ENCODE measurements at places on chromosomes 4 and X. TPM values are rescaled to one million over a fixed set of nuclear protein-coding genes. Genes with fewer than 3 reads are reported as not detected.

- DNase-seq = no peak
Observed at GRCh38 chr4:89029591-89029990, 27.4 kb downstream of the FAM13A start.

The FAM184B gene
- total RNA-seq = 0.54 TPM

The TLR6 gene
- 3.1 TPM for total RNA-seq

- peak; percentile 80 for DNase-seq
Observed at GRCh38 chrX:17584248-17584681, 153.0 kb upstream of the SCML1 start.

The MMRN1 gene
- 0.17 TPM for total RNA-seq

GRCh38 chr4:42816880-42817400 lies 75.6 kb upstream of the GRXCR1 start:
- DNase-seq = no peak

GRCh38 chr4:99321241-99322191 lies at the start of gene ADH1B:
ADH1B (minus strand) TSS chr4:99321401; CDS start chr4:99321331, 70 bp downstream.
- DNase-seq = no peak

DNA sequence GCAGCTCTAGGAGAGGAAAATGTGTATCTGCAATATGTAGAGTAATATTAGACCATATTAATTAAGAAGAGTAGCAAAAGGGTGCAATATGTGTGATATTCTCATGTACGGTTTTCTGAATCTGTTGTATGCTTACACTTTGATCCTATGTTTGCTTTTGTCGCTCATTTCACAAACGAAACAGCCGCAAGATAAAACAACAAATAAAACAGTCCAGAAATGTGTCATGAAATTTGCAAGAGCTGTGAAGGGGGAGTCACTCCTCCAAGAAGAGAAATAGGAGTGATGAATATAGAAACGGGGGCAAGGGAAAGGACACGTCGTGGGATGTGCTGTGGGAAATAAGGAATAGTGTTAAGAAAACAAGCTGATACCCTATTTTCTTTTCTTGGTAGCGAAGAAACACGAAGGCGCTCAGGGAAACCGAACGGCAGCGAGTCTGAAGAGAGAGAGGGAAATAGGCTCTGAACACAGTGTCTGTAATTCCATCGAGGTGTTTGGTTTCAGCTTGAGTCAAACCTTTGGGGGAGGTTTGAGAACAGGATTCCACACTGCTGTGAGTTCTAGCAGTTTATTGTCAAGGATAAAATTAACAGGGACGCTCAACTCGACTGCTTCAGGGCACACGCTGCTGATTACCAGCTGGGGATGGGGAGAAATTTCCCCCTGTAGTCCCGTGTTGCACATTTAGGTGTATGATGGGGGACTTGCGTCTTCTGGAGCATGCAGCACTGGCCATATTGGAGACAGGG lies 595.6 kb upstream of the TENM3 start:
- DNase-seq = no peak

The ENAM gene
- total RNA-seq = 0.11 TPM

GRCh38 chrX:48761674-48762471 lies at the start of gene GLOD5:
GLOD5 (plus strand) TSS chrX:48761747; CDS start chrX:48761791, 44 bp downstream.
- no peak for DNase-seq

- no peak for DNase-seq
Observed at GRCh38 chrX:13852001-13852695, 35.3 kb upstream of the GPM6B start.

- no peak for DNase-seq
Observed at GRCh38 chr4:960140-960635, 13.2 kb downstream of the DGKQ start.

- DNase-seq = no peak
Observed at GRCh38 chr4:22192084-22192511, 243.5 kb upstream of the KCNIP4 start.

GRCh38 chr4:79850626-79851025 lies 222.4 kb downstream of the ANTXR2 start:
- DNase-seq = no peak

DNA sequence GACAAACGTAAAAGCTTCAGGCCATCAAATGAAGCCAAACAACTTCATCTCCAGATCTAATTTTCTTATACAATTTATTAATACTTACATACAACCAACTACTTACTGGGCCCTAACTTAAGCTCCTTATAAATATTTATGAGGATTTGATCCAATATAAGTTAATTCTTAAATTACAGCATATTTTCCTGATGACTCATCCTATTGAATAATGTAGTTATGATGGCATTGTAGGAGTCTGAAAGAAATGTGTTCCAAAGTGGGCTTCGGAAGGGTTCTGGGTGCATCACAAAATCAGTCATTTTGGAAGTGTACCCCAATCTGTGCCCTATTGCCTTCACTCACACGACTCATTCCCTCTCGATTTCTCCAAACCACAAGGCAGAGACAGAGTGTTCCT lies 455.1 kb upstream of the CTSO start:
- no peak for DNase-seq

GRCh38 chr4:23958749-23959148 lies 68.9 kb upstream of the PPARGC1A start:
- no peak for DNase-seq

DNA sequence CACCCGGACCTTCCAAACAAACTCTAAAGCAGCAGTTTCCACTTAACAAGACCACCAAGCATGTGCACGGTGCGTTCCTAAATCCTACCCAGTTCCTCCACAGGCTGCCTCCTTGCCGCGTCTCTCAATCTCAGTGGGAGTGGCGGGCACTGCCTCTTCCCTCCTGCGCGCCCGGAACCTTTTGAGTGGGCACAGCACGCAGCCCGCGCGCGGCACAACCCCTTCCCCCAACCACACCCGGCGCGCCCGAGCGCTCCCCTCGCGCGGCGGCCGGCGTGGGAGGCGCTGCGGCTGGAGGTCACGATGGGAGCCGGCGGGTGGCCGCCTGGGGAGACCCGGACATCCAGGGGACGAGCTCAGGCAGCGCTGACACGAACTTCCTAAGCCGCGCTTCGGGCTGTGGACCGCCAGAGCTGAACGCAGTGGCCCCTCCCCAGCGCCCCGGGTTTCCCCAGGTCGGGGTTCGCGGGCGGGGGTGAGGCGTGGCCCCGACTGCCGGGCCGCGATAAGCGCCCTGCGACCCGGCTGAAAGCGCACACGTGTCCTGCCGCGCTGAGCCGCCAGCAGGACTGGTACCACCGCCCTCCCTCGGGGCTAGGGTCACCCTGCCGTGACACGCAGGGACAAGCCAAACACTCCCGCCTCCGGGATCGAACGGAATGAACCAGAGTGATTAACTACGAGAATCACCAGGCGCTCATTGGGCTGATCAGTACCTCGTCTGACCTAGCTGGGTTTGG lies at the start of gene ABCG2:
Gene ABCG2, minus strand, starts transcription at position 151 of the 740 bp plus-strand sequence. CDS start 18,644 bp downstream, outside the sequence.
- peak; percentile 66 for DNase-seq

- no peak for DNase-seq
Observed at GRCh38 chrX:130418740-130419139, 17.0 kb downstream of the RBMX2 start.

GRCh38 chr4:165378398-165378744 lies 437 bp upstream of the CPE start:
- DNase-seq = no peak

DNA sequence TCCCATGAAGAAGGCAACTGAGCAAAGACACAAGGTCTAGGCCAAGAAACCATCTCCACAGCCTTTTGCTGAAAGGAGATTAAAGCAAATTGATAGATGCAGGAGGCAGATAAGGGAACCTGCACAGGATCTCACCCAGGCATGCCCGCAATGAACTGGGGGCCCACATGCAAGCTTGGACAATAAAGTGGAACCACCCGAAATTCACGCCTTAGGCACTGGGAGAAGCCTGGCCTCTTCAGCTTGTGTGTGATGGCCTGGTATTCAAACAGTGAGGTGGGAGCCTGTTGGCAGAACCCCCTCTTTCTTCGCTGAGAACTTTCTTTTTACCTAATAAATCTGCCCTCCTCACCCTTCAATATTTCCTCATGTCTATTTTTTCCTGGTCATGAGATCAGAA lies 213.2 kb downstream of the NR3C2 start:
- DNase-seq = no peak

DNA sequence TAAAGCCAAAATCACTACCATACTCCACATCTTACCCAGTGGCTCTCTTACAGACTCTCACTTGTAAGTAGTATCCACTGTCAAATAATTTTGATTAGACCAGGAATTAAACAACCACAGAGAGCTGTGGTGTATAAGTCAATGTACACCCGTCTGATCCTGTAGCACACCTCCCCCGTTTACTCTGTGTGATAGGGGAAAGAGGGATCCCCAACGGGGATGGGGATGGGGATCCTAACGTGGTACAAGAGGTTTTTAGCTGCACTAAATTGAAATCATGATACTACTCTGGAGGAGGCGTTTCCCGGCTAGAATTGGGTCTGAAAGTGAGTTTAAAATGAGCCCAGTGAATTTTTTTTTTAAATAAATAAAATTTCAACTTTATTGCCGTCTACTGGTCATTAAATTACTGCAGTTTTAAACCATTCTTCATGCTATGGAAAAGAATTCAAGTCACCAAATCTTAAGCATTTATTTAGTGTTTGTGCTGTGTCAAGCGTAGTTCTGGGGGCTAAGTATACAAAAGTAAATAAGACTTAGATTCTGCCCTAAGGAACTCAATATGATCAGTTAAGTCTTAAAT lies 76.6 kb downstream of the INTS12 start:
- DNase-seq = no peak

The POU3F4 gene
- 0.31 TPM for total RNA-seq

- DNase-seq = no peak
Observed at GRCh38 chr4:26015906-26016305, 101.9 kb downstream of the SMIM20 start.

DNA sequence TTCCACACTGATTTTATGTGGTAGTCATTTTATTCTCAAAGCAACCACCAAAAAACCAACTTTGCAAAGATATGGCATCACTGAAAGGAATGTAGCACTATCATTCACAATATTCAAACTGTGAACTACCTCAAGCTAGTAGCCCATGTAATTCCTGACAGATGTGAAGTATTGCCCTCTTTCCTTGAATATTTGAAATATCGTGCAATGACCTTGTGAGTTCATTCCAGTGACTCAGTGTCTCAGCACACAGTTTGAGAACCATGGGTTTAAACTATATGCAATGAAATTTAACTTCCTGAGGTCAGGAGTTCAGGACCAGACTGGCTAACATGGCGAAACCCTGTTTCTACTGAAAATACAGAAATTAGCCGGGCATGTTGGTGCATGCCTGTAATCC lies 20.9 kb upstream of the IQCM start:
- peak; percentile 54 for DNase-seq

The MAP7D2 gene
- total RNA-seq = 1.3 TPM

GRCh38 chr4:147101678-147102077 lies 156.0 kb upstream of the TTC29 start:
- DNase-seq = no peak

DNA sequence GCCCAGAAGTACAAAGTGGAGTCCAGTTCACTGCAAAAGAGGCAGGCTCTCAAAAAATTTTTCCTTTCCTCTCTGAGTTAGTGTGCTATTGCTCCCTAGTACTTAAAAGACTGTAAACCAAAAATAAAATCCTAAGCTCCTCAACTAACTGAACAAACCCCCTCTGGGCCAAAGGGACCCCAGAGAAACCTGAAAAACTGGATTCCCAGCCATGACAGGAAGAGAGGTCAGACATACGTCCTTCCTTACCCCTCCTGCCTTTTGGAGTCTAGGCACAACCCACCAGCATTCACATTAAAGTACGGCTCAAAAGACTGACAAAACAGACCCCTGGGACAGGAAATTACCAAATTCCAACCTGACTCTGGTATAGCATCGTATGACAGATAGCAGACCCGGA lies 957.9 kb upstream of the PRKX start:
- DNase-seq = no peak

The PPM1K gene
- 42.3 TPM for total RNA-seq

The PDGFRA gene
- total RNA-seq = 9.2 TPM

DNA sequence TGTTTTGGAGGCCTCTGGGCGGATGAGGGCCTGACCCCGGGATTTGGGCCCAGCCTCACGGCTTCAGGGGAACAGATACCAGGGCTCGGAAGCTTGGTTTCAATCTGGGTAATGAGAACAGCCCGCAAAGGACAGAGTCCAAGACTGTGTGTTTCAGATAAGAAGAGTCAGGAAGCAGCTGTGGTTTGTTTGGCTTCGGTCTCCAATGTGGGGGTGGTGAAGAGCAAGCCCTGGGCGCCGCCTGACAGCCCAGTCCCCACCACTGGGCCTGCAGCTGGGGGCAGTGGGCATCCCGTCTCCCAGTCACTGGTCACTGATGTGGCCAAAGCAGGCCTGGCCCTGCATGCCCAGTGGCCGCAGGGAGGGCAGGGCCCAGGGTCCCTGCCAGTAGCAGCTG lies 9.1 kb downstream of the WFS1 start:
- DNase-seq = peak; percentile 68

DNA sequence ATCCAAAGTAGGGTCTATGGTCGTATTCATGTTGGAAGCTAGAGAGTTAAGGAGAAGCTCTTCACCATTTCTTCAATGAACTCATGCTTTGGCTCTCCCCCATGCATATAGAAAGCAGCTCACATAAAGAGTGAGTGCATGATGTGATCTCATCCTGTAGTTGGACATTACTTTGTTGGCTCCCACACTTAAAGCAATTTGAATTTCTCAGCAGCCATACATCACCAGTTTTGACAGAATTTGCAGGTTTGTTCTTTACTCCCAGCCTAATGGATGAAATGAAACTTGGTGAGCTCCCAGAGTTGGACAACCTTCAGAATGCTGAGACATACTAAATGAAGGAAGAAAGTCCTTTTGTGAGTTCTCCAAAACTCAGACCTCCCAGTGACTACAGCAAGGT lies 613.5 kb downstream of the IQCM start:
- peak; percentile 43 for DNase-seq

DNA sequence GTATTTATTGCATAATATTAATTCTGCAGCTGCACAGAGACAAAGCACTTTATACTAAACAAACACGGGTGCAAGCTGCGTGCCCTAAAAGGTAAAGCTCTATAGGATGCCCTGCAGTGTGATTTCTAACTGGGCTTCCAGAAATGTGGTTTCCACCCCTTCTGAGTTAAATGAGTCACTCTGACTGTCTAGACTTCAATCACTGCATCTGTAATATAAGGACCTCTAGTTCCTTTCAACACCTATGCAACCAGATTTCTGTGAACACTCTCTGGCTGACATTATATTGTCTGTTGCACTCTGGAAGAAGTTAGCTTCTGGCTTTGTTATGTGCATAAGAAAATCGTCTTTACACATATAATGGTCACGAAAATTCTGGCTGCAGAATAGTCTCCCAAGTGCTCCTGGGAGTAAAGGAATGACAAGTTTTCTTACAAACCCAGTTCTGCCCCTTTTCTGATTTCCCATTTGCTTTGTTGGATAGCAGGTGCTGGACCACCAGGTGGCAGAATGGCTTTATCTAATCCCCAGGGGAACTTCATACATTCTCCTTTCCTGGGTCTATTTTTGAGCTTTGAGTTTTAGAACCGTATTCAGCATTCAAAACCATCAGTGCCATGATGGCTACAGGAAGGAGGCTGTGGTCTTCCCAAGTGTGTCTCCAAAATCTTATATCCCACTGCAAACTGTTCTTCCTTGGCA lies 842.2 kb downstream of the STIM2 start:
- no peak for DNase-seq

The ZNF185 gene
- total RNA-seq = 7.8 TPM

GRCh38 chr4:75011131-75011795 lies 78.3 kb downstream of the PARM1 start:
- DNase-seq = no peak

The BANK1 gene
- total RNA-seq = 2.0 TPM

- no peak for DNase-seq
Observed at GRCh38 chr4:7197910-7198309, 5.6 kb downstream of the SORCS2 start.

- DNase-seq = no peak
Observed at GRCh38 chrX:7730071-7730470, 112.9 kb upstream of the VCX start.

GRCh38 chr4:121053601-121054143 lies 18.7 kb downstream of the NDNF start:
- peak; percentile 54 for DNase-seq
